ENCODE measurements at places on chromosomes 12 and 14.
A peak's percentile ranks its signal among the peaks of the same experiment; 100 is the strongest.

DNA sequence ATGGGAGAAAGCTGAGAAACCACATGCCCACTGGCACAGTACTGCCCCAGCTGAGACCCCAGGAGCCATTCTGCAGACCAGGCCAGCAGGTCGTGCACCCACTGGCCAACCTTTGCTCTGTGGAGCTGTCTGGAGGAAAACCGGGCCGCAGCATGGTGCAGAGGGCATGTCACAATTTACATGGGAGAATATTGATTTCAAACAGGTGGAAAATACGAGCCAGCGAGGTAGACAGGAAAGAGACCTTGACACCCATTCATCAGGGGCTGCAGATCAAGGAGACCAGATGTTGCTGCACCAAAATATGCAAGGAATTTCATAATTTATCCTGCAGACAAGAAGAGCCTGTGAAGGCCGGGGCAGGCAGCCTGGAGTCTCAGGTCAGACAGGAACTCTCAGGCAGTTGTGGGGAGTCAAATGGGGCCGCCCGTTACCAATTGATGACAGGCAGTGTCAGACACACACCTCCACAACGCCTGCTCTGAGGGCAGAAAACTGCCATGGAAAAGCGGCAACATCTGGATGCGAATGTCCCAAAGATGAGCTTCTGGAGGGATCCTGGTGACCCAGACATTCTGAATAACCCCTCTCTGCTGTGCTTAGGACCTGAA lies 74.6 kb upstream of the BCL11B start:
- no peak for DNase-seq

DNA sequence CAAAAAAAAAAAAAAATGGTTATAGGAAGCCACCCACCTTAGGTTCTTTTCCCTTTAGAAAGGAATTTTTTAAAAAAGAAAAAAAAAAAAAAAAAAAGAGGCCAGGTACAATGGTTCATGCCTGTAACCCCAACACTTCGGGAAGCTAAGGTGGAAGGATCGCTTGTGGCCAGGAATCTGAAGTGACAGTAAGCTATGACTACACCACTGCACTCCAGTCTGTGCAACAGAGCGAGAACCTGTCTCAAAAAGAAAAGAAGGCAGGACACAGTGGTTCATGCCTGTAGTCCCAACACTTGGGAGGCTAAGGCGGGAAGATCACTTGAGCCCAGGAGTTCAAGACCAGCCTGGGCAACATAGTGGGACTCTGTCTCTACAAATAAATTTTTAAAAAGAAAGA lies 36.0 kb downstream of the SPTLC2 start:
- DNase-seq, result no peak

GRCh38 chr14:50936016-50936340 lies 8.3 kb downstream of the PYGL start:
- no peak for DNase-seq

DNA sequence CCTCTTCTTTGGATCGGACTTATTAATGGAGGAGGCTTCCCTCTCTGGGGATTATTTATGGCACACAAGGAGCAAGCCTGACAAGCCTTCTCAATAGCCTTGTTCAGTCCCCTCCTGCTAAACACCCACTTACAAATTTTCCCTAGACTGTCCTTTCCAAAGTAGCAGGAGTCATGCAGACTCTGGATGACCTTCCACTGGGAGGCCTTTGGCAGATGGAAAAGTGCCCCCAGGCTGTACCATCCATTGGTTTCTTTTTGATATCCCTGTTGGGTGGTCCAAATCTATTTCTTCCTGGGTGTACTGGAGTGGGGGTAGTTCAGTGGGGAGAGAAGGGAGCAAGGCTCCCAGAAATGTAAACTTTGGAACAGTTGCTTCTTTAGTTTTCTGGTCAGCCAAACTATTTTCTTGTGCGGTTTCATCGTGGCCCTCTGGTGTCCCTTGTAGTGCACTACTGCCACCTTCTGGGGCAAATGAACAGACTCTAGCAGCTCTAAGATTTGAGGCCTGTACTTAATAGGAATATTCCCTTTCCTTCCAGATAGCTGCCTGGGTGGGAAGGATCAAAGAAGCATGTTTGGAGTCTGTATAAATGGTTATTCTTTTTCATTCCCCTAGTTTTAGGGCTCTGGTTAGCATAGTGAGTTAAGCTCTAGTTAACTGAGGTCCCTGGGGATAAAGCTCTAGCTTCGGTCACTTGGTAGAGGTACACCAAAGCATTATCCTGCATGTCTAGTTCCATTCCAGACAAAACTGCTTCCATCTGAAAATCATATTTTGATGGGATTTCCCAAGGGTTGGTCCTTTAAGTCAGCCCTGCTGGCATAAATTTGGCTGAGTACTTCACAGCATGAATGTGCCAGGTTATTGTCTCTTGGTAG lies 409.5 kb downstream of the SLC6A15 start:
- DNase-seq, result peak; percentile 39

DNA sequence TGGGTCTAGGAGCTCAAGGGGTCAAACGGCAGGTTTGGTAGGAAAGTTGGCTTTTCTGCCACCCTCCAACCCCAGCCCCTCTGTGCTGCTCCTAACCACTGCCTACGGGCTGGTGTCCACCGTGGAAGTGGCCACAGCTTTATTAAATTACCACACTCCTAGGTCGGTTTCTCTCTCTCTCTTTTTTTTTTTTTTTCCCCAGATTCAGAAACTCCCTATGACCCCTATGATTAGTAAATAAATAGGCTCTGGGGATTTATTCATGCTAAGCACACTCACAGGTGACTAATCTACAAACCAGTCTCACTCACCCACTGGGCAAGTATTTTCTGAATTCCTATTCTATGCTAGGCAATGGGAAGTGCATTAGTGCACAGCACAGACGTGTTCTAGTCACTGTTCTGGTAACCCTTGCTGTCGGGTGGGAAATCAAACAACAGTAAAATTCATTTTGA lies 8.7 kb upstream of the DDX47 start:
- DNase-seq, result peak; percentile 82

DNA sequence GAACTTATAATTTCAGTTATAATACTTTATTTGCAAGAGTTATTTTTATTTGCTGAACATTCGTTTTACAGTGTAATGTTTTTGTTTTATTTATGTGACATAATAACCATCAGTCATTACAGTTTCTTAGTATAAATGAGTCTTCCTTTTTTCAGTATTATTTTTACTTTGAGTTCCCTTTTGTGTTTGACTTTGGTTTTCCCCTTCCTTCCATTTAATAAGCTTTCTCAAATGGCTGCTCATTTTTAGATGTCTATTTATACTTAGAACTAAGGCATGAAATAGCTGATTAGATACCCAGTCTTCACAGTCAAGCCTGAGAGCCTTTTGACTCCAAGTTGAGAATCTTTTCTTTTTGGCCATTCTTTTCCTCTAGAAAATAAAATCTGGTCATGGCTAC lies 404.5 kb downstream of the LRFN5 start:
- DNase-seq, result no peak

DNA sequence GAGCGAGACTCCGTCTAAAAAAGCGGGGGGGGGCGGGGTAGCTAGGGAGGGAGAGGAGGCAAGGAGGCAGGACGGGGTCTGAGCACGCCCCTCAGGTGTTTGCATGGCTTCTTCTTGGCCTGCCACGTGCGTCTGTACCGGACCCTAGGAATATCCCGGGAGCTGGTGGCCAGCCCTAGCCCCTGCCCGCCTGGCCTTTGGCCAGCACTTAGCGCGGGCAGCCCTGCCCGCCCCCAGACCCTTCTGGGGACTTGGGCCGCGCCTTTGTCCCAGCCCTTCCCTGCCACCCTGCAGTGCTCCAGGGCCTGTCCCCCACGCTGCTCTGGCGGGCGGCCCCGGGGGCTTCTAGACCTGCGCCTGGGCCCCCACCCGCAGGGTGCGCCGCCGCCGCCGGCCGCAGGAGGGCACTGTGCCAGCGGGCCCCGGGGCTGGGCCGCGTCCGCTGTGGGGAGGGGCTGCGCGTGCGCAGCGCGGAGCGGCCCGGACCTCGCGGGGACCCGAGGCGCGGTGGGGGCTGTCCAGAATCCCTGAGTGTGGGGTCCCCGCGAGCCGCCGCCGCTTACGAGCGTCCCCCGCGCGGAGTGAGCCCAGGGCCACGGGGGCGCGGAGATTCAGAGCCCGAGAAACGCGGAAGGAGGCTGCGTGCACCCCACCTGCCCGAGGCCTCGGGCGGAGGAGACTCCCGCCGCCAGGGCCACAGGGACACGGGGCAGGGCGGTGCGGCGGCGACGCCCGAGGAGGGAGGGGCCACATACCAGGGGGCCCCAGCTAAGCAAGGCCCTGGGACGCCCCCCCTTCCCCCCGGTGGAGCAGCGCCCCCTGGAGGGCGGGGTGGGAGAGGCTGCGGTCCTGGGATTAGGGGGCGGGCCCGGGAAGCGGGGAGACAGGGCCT lies 21.0 kb downstream of the SLC25A29 start:
- DNase-seq, result peak; percentile 92
